ENCODE measurements at places on chromosomes 16 and 17. TPM values are rescaled to one million over a fixed set of nuclear protein-coding genes. Genes with fewer than 3 reads are reported as not detected.
A peak's percentile ranks its signal among the peaks of the same experiment; 100 is the strongest.

- H3K4me1 ChIP-seq: no peaks in the 10 kb centered on the region
- H3K27me3 ChIP-seq: no peaks in the 10 kb centered on the region
- DNase-seq: no peak
- H3K27ac ChIP-seq: no peak overlapping the region
- H3K36me3 ChIP-seq: peaks cover 16% of the 10 kb centered on the region
- no peak overlapping the region for H3K4me3 ChIP-seq
These were observed 24.7 kb downstream of the POLR2A start for GRCh38 chr17:7508846-7509245.

- no peaks in the 10 kb centered on the region for H3K27me3 ChIP-seq
- H3K4me3 ChIP-seq: peak overlapping the region; percentile 8
These were observed 1.6 kb downstream of the FAM20A start for GRCh38 chr17:68599552-68600066.

DNA sequence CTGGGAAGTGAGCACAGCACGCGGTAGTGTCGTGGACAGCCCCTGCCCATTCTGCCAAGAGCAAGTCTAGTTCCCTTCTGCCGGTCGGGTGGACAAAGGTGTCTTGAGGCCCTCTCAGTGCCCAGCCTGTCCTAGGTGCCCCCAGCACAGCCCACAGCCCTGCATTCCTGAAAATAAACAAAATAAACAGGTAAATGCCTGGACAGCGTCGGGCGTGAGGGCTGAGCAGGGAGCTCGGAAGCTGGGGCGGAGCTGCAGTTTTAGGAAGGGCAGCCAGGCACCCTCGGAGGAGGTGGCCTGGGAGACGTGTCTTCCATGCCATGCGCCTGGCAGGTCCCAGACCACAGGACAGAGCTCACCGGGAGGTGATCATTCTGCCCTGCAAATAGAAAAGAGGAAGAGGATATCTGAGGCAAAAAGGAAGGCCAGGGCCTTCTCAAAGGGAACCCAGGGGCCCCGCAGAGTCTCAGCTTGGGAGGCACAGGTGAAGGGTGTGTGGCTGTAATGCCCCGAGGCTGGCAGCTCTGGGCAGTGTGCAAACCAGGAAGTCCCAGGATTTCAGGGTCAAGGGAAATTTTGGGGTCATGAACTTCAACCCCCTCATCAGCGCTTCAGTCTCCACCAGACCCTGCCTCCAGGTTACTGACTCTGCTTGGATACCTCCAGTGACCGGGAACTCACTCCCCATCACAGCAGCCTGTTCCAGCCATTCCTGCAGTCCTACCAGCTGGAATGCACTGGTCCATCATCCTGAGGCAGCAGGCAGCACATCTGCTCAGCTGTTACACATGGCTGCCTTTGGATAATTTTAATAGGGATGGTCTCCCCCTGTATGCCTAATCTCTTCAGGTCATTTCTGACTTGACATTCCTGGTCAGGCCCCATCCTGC is 1.7 kb downstream of the ZNF469 start:
- H3K27me3 ChIP-seq: peaks cover 7% of the 10 kb centered on the region
- H3K4me3 ChIP-seq: no peak overlapping the region
- no peaks in the 10 kb centered on the region for H3K4me1 ChIP-seq

- no peaks in the 10 kb centered on the region for H3K4me1 ChIP-seq
- H3K27me3 ChIP-seq: no peaks in the 10 kb centered on the region
- no peak overlapping the region for H3K4me3 ChIP-seq
These were observed 44.0 kb downstream of the PRAC1 start for GRCh38 chr17:48678141-48678971.

- no peaks in the 10 kb centered on the region for H3K4me1 ChIP-seq
- no peaks in the 10 kb centered on the region for H3K27me3 ChIP-seq
- H3K4me3 ChIP-seq: no peak overlapping the region
- H3K36me3 ChIP-seq: no peaks in the 10 kb centered on the region
These were observed 241.6 kb upstream of the SALL1 start for GRCh38 chr16:51392521-51393187.

- DNase-seq: no peak
- no peak overlapping the region for H3K4me3 ChIP-seq
- no peaks in the 10 kb centered on the region for H3K4me1 ChIP-seq
- no peak overlapping the region for H3K27ac ChIP-seq
These were observed 165.6 kb downstream of the IRX3 start for GRCh38 chr16:54120846-54121480.

The IRF8 gene
- 33.3 TPM for total RNA-seq

The ATP2A1 gene
- 0.25 TPM for total RNA-seq
